ENCODE measurements at places on chromosomes 1 and 21.

DNA sequence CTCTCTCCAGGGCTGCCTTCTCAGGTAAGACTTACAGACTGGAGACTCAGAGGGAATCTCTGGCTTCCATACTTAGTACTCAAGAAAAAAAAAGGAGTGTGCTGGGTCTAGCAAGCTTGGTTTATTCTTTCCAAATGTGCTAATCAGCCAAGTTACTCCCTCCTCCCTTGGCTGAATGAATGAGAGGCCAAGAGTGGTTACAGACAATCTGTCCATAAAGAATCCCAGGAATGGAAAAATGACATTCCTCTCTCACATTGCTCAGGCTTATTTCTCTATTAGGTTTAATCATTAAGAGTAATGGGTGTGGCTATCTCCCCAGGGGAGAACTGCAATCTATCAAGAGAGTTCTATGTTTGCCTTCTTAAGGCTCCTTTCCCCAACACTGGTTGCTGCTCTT is 547.3 kb upstream of the PLXNA2 start:
- DNase-seq = no peak

- no peak for DNase-seq
Measured at GRCh38 chr1:167627865-167628641, 2.0 kb upstream of the RCSD1 start.

DNA sequence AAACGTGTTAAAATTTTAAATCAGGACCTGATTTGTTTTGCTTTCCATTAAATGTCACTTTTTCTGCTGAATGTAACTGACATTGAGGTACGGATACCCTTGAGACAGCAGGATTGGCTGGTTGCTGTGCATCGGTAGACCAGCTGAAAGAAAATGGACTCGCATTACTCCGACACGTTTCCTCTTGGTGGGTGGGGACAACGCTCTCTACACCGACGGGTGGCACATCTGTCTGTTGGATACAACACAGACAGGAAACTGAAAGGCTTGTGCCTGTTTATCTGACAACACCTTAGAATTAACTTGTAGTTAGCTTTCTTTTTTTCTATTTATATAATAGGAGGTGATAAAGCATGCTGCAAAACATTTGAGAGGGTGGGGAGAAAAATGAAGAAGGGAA is 19.4 kb downstream of the PRPF38A start:
- no peak for DNase-seq

- no peak for DNase-seq
Measured at GRCh38 chr1:230957580-230957989, 21.1 kb downstream of the TTC13 start.

- DNase-seq = no peak
Measured at GRCh38 chr1:231950331-231951128, 323.9 kb downstream of the DISC1 start.

GRCh38 chr1:100010804-100011203 is 41.0 kb downstream of the SLC35A3 start:
- DNase-seq = no peak

GRCh38 chr1:201562659-201563405 is 23.9 kb downstream of the NAV1 start:
- DNase-seq = no peak

- no peak for DNase-seq
Measured at GRCh38 chr1:19759740-19760089, 40.0 kb downstream of the TMCO4 start.

DNA sequence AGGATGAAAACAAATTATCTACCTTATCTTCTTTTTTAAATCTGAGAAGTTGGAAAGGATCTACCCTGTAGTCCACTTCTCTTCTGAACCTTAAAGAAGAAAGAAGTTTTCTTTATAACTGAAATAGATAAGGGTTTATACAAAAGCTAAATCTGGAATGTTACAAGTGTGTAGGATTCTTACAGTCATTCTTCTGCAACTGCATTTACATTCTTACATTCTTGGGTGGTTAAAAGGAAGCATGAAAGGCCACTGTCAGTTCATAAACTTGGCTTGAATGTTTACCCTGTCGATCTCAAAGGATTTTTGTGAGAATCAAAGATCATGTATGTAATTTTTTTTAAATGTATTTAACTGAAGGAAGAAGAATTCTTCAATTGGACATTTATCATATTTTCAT is 142.1 kb upstream of the BRINP3 start:
- no peak for DNase-seq

- no peak for DNase-seq
Measured at GRCh38 chr1:33548319-33548718, 75.9 kb downstream of the ZSCAN20 start.

- no peak for DNase-seq
Measured at GRCh38 chr1:156618853-156619581, at the start of gene HAPLN2. Gene HAPLN2, plus strand, starts transcription at chr1:156619415. Its CDS starts 4,076 bp downstream, at chr1:156623491.

GRCh38 chr21:38989745-38990423 is 184.2 kb downstream of the ETS2 start:
- no peak for DNase-seq

All from mesenteric fat pad (tissue), 1 donor.